ENCODE measurements at places on chromosomes 3 and 15.
A peak's percentile ranks its signal among the peaks of the same experiment; 100 is the strongest.

- H3K27me3 ChIP-seq, result no peaks in the 10 kb centered on the region
- peaks cover 7% of the 10 kb centered on the region for H3K36me3 ChIP-seq
- H3K4me3 ChIP-seq, result no peak overlapping the region
- peak; percentile 80 for DNase-seq
Measured at GRCh38 chr15:74808078-74808839, 4.4 kb upstream of the LMAN1L start.

- H3K4me3 ChIP-seq, result no peak overlapping the region
- no peak for DNase-seq
- no peak overlapping the region for H3K27ac ChIP-seq
- H3K36me3 ChIP-seq, result no peaks in the 10 kb centered on the region
- no peaks in the 10 kb centered on the region for H3K4me1 ChIP-seq
- no peaks in the 10 kb centered on the region for H3K27me3 ChIP-seq
Measured at GRCh38 chr3:140128631-140129030, 193.6 kb downstream of the CLSTN2 start.

DNA sequence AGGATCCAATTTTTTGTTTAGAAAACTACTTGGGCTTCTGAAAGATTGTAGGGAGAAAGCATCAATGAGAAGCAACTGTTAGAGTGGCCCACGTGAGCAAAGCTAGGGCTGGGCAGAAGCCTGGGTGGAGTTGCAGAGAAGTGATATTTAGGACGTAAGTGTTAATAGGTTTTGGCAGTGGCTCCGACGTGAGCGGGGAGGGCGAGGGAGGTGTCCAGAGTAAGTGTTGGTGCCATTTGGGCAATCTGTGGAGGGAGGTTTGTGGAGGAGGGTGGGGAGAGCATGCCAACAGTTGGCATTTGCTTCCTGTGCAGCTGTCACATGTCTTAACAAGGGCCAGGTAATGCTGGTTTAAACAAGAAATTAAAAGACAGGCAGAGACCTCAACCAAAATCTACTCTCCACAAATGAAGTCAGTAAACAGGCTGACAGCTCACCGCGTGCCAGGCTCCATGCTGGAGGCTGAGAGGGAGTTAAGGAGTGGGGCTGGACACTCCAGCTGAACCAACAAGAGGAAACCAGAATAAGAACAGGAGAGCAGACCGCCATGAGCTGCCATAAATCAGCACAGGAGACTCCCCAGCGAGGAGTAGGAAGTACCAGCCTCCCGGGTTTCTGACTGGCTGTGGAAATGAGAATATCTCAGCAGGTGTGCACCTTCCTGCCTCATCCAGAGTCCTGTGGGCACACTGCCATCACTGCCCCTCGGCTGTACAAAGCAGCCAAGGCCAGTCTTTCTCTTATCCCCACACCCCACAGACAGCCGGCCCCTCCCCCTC is 232.6 kb downstream of the ABHD5 start:
- no peak overlapping the region for H3K27ac ChIP-seq
- no peak overlapping the region for H3K4me3 ChIP-seq
- H3K36me3 ChIP-seq, result no peaks in the 10 kb centered on the region
- no peaks in the 10 kb centered on the region for H3K4me1 ChIP-seq
- H3K27me3 ChIP-seq, result no peaks in the 10 kb centered on the region

- H3K27me3 ChIP-seq, result no peaks in the 10 kb centered on the region
- H3K36me3 ChIP-seq, result no peaks in the 10 kb centered on the region
- H3K4me1 ChIP-seq, result no peaks in the 10 kb centered on the region
- DNase-seq, result no peak
- no peak overlapping the region for H3K4me3 ChIP-seq
Measured at GRCh38 chr3:26141296-26141695, 351.4 kb downstream of the OXSM start.

DNA sequence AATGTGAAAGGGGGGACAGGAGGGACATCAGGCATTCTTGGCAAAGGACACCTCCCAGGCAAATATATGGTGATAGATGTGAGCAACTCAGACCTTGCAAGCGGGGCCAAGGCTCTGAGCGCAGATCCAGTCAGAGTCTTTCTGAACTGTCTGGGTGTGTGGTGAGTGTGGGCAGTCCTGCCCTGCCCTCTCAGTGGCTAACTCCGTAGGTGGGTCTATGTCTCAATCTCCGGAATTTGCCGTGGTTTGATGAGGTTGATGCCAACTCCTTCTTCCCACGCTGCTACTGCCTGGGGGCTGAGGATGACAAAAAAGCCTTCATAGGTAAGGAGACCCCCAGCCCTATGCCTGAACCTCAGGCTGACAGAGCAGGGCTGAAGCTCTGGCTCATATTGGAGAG is 7.4 kb downstream of the TTLL3 start:
- H3K36me3 ChIP-seq, result peaks cover 34% of the 10 kb centered on the region
- no peaks in the 10 kb centered on the region for H3K27me3 ChIP-seq
- H3K4me1 ChIP-seq, result no peaks in the 10 kb centered on the region
- no peak overlapping the region for H3K27ac ChIP-seq
- no peak for DNase-seq

DNA sequence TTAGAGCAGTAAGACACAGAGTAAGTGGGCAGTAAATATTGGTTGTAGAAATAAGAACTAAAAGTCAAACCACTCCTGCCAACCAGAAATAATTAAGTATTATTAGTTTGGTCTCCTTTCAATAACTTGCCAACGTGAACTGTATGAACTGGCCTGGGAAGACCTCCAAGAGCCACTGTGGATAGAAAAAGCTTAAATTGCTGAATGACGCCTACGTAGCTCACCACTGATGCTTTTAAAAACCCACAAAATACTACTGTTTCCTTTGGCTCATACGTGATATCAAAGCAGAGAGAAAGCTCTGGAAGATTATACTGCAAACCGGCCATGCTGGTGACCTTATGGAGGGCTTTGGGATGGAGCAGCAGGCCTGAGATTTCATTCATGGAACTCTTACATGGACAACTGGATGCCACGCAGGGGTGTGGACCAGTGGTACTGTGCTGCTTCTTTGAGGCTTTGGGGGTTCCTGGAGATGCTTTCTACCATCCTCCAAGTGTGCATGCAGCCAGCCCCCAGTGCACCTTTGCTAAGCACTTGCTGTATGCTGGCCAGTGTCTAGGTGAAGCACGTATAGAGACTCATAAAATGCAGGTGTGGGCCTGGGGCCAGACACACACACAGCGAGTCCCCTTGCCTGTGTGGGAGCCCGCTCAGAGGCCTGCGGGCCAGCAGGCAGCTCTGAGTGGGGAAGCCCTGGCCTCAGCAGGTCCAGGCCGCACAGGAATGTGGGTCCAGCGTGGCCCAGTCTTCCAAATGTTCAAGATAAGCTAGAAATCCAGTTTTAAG is 66.8 kb downstream of the ABTB1 start:
- DNase-seq, result no peak
- no peaks in the 10 kb centered on the region for H3K36me3 ChIP-seq
- no peak overlapping the region for H3K4me3 ChIP-seq
- no peak overlapping the region for H3K27ac ChIP-seq

DNA sequence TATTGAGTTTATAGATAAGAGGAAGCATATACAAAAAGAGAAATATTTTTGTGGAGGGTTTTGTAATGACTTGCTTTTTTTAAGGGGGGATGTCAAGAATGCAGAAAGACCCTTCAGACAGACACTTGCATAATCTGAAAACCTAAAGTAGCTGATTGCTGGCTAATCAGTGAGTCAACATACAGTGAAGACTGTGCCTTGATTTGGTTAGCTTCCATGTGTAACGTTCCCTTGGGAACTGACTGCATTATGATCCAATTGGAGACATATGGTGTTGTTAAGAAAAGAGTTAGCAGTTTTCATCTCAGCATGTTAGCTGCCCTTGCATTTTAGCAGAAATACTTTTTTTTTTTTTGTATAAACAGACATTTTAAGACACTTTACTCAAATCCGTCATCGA is 483.2 kb downstream of the RBMS3 start:
- no peak overlapping the region for H3K4me3 ChIP-seq
- H3K4me1 ChIP-seq, result peaks cover 36% of the 10 kb centered on the region
- no peak for DNase-seq
- H3K27me3 ChIP-seq, result no peaks in the 10 kb centered on the region
- no peak overlapping the region for H3K27ac ChIP-seq
- no peaks in the 10 kb centered on the region for H3K36me3 ChIP-seq

DNA sequence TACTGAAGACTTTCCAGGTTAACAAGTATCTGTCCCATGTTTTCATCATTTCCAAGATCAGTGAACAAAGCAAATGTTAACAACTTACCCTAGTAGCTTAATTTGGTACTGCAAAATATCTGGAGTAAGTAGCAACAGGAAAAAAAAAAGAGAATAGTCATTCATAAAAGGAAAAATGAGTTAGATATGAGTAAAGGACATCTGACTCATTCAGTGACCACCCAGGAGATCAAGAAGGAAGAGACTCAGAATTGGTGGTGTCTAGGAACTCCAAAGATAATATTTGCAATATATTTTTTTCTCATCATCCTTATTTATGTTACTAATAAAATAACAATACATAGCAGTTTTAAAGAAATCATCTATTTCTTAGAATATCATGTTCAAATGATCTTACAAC is 253.8 kb upstream of the COL8A1 start:
- no peaks in the 10 kb centered on the region for H3K4me1 ChIP-seq
- H3K27ac ChIP-seq, result no peak overlapping the region
- H3K27me3 ChIP-seq, result no peaks in the 10 kb centered on the region

- no peak for DNase-seq
- H3K36me3 ChIP-seq, result no peaks in the 10 kb centered on the region
- no peak overlapping the region for H3K27ac ChIP-seq
Measured at GRCh38 chr3:70620956-70621355, 308.5 kb upstream of the MDFIC2 start.

GRCh38 chr3:153313302-153313965 is 151.4 kb downstream of the RAP2B start:
- no peaks in the 10 kb centered on the region for H3K27me3 ChIP-seq
- H3K27ac ChIP-seq, result no peak overlapping the region
- no peaks in the 10 kb centered on the region for H3K36me3 ChIP-seq
- no peak for DNase-seq

DNA sequence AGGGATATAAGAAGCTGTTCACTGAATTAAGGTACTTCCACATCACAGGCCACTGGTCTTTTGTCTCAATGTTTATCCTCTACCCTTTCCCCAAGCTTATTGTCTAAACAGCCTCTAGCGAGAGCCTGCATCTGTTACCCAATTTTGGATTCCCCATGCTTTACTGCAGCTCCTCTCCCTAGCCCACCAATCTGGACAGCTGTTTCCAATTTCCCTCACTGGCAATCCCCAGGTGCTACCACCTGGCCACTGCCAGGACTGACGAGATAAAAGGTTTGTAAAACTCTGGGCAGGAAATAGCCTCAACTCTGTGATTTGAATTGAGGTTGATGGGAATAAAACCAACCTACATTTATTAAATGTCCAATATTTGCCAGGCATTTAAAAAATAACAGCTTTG is 58.0 kb upstream of the TEX9 start:
- H3K4me1 ChIP-seq, result no peaks in the 10 kb centered on the region
- no peaks in the 10 kb centered on the region for H3K36me3 ChIP-seq
- H3K4me3 ChIP-seq, result no peak overlapping the region

- no peak overlapping the region for H3K27ac ChIP-seq
- H3K36me3 ChIP-seq, result peaks cover 63% of the 10 kb centered on the region
- DNase-seq, result no peak
- no peaks in the 10 kb centered on the region for H3K27me3 ChIP-seq
- no peak overlapping the region for H3K4me3 ChIP-seq
Measured at GRCh38 chr3:38005076-38006020, 14.8 kb downstream of the VILL start.
